ENCODE measurements at places on chromosomes 7 and 10.

DNA sequence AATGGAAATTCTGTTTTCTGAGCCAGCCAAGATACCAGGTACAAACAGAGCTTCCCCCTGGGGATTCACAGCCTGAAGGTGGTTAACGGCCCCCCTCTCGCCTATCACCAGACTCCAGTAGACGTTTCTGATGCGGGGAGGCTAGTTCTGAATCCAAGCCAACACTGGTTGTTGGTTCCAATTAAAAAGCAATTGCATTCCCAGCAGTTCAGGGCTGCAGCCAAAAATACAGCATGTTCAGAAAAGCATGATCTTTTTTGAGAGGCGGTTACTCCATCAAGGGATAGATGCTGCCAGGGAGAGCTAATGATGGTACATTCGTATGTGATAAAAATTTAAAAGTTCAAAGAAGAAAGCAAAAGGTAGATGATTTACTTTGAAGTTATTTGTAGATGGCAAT is 481.0 kb downstream of the GALNT17 start:
- H3K36me3 ChIP-seq, result no peaks in the 10 kb centered on the region
- DNase-seq, result no peak
- H3K27ac ChIP-seq, result no peak overlapping the region
- no peak overlapping the region for H3K4me3 ChIP-seq

DNA sequence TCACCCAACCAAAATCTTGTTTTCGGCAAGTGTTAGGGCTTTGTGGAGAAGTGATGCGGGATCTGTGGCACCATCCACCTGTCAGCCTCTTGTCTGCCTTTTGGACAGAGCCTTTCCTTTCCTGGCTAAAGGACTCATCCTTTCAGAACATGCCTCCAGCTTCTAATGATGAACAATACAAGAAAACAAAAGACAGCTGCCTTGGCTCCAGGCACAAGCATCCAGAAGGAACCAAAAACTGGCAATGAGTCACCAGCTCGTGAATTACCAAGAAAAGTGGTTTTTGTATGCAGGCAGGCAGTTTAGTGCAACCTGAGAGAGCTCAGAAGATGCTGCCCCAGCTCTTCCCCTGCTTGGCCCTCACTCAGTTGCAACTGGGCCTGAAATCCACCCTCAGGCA is 84.6 kb upstream of the NAMPT start:
- peaks cover 38% of the 10 kb centered on the region for H3K4me1 ChIP-seq
- H3K27ac ChIP-seq, result peak overlapping the region; percentile 17
- DNase-seq, result no peak
- no peak overlapping the region for H3K4me3 ChIP-seq
- H3K36me3 ChIP-seq, result peaks cover 2% of the 10 kb centered on the region

GRCh38 chr7:45971171-45971570 is 50.1 kb upstream of the IGFBP3 start:
- no peaks in the 10 kb centered on the region for H3K36me3 ChIP-seq
- H3K27me3 ChIP-seq, result peaks cover 3% of the 10 kb centered on the region
- DNase-seq, result no peak
- no peak overlapping the region for H3K4me3 ChIP-seq

DNA sequence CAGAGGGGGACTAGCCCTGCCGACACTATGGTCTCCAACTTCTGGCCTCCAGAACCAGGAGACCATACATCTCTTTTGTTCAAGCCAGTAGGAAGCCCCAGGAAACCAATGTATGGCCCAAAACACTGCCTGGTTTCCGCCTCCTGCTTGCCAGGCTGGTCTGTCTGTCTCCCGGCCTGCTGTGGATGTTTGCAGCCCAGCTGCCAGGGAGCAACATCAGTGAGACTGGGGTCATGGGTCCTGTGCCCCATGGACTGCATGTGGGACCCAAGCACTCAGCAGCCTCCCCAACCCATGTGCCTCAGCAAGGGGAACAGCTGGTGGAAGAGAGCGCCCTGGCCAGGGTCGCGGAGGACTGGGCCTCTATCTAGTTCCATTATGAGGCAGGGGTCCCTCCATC is 33.4 kb upstream of the NUB1 start:
- no peaks in the 10 kb centered on the region for H3K36me3 ChIP-seq
- DNase-seq, result no peak
- peaks cover 9% of the 10 kb centered on the region for H3K4me1 ChIP-seq
- H3K27me3 ChIP-seq, result peaks cover 26% of the 10 kb centered on the region

GRCh38 chr7:1659696-1660095 is 10.4 kb upstream of the ELFN1 start:
- DNase-seq, result no peak
- H3K4me3 ChIP-seq, result no peak overlapping the region
- peaks cover 1% of the 10 kb centered on the region for H3K4me1 ChIP-seq

GRCh38 chr7:129376076-129376777 is 58.0 kb upstream of the STRIP2 start:
- no peak overlapping the region for H3K4me3 ChIP-seq
- peak; percentile 51 for DNase-seq
- peaks cover 18% of the 10 kb centered on the region for H3K4me1 ChIP-seq
- no peak overlapping the region for H3K27ac ChIP-seq
- no peaks in the 10 kb centered on the region for H3K27me3 ChIP-seq
- no peaks in the 10 kb centered on the region for H3K36me3 ChIP-seq
